CD8-positive, alpha-beta memory T cell (primary cell): ENCODE measurements at places on chromosomes 5 and 9. TPM values are rescaled to one million over a fixed set of nuclear protein-coding genes. Genes with fewer than 3 reads are reported as not detected.

GRXCR2 gene
- not detected for total RNA-seq

PTPRD gene
- 0.04 TPM for total RNA-seq

DNA sequence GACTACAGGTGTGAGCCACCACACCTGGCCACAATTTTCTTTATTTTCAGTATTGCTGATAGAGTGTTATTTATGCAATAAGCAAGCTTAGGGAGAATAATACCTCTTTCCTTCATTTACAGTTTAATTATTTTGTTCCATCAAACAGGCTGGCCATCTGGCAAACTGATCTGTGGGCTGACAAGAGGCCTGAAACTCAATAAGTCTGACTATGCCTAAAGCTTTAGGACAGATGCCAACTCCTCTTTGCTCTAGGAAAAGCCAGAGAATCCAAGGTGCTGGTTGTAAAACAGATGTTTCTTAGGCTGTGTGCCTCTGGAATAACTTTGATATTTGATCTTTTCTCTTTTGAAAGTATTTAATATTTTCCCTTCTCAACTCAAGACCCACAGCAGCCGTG lies 98.4 kb downstream of the TARS1 start:
- no peak for DNase-seq

DNA sequence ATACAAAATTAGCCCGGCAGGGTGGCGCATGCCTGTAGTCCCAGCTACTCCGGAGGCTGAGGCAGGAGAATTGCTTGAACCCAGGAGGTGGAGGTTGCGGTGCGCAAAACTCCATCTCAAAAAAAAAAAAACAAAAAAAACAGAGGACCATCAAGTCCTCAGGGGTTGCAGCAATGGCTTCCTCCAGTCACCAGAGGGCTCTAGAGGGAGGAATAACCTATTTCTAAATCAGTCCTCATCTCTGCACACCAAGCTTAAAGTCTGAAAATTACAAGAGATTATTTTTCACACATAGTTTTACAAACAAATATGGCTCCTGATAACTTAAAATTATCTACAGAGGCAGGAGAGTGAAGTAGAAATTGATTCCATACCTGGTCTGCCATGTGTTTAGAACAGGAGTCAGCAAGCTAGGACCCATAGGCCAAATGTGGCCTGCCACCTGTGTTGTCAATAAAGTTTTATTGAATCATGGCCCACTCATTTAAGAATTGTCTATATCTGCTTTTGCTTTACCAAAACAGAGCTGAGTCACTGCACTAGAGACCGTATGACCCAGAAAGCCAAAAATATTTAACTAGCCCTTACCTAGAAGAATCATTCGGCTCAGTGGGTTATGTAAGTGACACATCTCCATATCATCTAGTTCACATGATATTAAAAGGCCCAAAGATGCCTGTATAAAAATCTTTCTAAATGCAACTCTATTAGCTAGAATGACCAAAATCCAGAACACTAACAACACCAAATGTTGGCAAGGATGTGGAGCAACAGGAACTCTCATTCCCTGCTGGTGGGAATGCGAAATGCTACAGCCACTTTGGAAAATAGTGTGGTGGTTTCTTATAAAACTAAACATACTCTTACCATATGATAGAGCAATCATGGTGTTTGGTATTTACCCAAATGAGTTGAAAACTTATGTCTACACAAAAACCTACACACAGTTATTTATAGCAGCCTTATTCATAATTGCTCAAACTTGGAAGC lies 207.7 kb downstream of the FRMD3 start:
- no peak for DNase-seq
